ENCODE measurements at places on chromosomes 6 and 20. TPM values are rescaled to one million over a fixed set of nuclear protein-coding genes. Genes with fewer than 3 reads are reported as not detected.

Gene OPN5
- not detected for total RNA-seq

Gene GPX5
- not detected for total RNA-seq

Gene MYB
- total RNA-seq, result not detected

Gene MUC21
- not detected for total RNA-seq

- DNase-seq, result no peak
Measured at GRCh38 chr20:24664266-24664986, 195.0 kb downstream of the SYNDIG1 start.

- DNase-seq, result no peak
Measured at GRCh38 chr6:17224056-17224455, 57.1 kb upstream of the RBM24 start.

DNA sequence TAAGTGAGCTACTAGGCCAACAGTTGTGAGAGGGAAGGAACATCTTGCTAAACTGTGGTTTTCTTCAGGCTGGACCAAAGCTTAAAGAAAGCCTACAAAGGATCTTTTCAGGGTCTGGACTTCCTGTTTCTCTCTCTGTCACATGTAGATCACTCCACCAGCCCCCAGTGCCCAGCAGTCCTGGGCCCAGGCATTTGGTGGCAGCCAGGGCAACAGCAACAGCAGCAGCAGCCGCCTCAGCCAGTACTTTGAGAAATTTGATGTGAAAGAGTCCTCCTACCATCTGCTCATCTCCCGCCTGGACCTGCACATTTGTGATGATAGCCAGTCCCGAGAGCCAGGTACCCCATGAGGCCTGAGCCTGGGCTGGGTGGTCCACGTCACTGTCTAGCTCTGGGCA is 44.1 kb downstream of the BLTP3A start:
- DNase-seq, result no peak

DNA sequence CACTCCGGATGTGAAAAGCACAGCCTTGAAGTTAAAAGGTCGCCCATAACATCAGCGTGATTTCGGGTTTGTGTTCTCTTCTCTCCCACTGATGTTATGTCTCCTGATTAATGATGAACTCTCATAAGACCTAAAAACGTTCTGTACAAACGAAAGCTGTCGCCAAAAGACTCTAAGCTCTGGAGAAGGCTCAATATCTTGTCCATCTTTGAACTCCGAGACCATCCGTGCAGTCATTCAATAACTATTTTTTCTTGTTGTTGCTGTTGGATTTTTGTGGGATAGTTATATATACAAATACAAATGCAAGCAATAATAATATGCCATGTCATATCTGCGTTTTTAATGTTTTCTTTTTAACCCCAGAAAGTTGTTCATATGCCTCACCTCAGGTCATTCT is 291.8 kb upstream of the MARCKS start:
- DNase-seq, result no peak

- peak; percentile 75 for DNase-seq
Measured at GRCh38 chr6:42075159-42075838, 25.0 kb downstream of the TAF8 start.

- DNase-seq, result no peak
Measured at GRCh38 chr6:104414723-104415122, 445.0 kb downstream of the HACE1 start.

- DNase-seq, result no peak
Measured at GRCh38 chr20:15710636-15711035, 862.6 kb downstream of the KIF16B start.

DNA sequence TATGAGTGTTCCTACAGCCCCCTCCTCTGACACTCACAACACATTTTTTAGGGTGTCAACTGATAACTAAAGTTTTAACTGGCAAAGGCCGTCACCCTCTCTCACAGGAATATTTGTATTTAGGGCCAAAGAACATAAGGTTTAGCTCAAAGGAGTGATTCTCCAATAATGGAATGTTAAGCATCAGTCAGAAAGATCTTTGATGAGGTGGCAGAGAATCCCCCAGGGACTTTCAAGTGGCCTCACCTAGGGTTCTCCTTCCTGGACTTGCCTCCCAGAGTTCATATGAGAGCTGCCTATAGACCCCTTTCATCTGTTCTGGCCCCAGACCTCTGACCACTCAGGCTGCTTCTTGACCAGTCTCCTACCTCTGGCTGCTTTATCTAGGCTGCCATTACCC is 7.4 kb upstream of the SCUBE3 start:
- DNase-seq, result no peak

DNA sequence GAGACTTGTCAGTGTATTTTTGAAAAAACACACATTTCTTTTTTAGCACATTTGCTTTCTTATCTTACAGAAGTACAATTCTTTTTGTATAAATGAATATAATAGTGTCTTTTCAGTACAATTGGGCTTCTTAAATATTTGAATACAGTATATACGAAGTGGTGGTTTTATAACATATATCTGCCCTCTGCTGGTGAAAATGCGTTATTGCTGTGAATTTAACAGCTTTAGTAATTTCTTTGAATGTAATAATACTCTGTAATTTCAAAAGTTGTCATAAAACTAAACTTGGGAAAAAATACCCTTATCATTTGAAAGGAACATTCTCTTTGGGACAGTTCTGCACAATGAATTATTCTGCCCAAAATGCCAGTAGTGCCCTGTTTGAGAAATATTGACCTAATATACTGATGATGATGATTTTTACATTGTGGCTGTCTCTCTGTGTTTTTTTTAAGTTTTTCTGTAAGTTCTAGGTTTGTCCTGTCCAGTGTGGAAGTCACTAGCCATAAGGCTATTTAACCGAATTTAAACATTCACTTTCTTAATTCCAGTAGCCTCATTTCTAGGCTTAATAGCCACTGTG is 19.0 kb downstream of the SMAP1 start:
- peak; percentile 66 for DNase-seq

- DNase-seq, result peak; percentile 15
Measured at GRCh38 chr6:84773431-84774156, 9.2 kb upstream of the TBX18 start.

DNA sequence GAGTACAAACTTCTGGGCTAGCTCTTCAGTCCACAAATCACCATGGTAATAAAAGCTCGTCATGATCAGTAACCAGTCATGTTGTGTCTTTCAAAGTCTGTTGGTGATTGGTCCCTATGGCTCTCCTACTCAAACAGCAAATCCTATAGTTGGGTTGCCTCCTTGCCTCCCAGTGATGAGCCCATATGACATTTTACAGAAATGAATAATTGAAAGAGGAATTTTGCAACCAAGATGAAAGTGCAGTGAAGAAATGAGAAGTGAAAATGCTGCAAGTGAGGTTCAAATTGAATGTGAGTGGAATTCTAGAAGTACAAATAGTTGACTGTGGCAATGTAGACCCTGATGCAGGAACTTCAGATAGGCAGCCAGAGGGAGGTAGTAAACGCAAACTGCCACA is 5.1 kb upstream of the SIRPD start:
- no peak for DNase-seq
